ENCODE measurements at places on chromosomes 1 and 21. TPM values are rescaled to one million over a fixed set of nuclear protein-coding genes. Genes with fewer than 3 reads are reported as not detected.

DNA sequence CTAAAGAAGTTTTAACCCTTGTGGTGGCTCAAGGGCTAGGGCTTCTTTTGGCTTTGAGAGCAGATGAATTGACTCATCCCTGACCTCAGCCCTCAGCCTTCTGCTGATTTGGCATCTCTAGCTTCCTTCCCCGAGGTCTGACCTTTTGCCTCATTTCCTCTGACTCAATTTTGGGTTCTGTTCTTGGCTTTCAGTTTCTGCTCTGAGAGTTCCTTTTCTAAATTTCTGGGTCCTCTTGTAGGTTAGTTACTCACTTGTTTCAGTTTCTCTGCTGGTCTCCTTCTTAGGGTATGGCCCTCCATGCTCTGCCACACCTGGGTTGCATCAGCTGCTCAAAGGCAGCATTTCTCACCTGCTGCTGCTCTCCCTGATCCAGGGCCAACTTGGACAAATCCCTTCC is 19.4 kb downstream of the PDE4B start:
- DNase-seq = no peak

- DNase-seq = no peak
These were observed 40.2 kb downstream of the WNT9A start for GRCh38 chr1:227907439-227908015.

The RAB42 gene
- total RNA-seq = not detected

DNA sequence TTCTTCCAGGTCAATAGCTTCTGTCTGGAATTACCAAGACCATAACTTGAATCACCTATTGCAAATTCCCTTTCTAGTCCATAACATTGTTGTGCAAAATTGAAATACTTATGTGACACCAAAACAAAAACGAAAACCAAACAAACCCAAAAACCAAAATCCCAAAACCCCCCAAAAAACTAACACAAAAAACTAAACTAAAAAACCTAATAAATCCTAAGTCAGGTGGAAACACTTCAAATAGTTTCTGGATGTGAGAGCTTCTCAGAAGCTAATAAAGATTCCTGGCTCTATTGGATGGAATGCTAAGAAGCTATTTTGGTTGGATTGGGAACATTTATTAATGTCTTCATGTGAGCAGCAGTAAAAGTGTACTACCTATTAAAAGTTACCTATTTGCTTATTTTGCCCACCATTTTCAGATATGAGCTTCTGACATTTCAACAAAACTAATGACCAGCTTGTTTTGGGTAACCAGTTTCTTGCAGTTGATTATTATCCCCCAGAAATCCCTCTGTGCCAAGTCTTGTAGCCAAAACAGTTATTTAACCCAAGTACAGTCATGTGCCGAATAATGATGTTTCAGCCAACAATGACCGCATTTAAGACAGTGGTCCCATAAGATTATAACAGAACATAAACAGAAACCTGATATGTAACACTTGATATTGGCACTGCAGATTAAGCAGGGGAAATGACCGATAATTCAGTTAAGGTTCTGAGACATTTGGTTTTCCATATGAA is 76.4 kb downstream of the LTN1 start:
- no peak for DNase-seq

GRCh38 chr1:1777950-1778662 is at the start of gene NADK:
TSS of gene NADK (minus strand) at chr1:1778470. CDS start at chr1:1765406, 13,064 bp downstream.
- no peak for DNase-seq

The SH2D5 gene
- not detected for total RNA-seq

GRCh38 chr1:11984576-11984975 is 4.3 kb downstream of the MFN2 start:
- no peak for DNase-seq

The CELA3A gene
- total RNA-seq = not detected

GRCh38 chr21:34911360-34911759 is 137.7 kb downstream of the RUNX1 start:
- DNase-seq = no peak

DNA sequence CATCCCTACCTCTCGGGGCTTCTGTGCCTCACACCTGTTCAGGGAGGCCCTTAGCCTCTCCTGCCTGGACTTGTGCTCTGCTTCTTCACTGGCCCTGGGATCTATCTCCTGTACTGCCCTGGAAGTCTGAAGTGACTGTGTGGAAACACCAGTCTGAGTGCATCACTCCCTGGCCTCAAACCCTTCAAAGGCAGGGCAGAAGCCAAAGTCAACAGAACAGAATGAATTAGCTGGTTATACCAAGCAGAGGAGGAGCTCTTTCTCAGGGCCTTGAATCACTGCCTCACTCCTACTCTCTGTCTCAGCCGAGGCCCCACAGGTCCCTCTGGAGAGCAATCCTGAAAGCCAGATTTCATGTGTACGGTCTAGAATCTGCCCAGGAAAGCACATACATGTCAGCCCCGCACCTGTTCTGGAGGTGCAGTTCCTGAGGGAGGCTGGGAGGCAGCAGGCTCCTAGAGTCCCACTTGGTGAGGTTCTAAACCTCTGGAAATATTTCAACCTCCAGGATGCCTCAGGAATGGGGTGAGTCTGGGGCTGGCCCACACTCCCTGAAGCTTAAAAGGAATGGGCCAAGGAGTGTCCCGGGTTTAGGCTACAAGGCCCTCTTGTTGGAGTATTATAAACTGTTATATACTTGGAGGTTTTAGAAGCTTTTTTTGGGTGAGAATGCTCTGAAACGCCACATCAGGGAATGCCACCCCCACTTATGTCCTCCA is 98.3 kb downstream of the ABCA4 start:
- no peak for DNase-seq

- no peak for DNase-seq
These were observed 328.5 kb upstream of the USP25 start for GRCh38 chr21:15401331-15401730.

DNA sequence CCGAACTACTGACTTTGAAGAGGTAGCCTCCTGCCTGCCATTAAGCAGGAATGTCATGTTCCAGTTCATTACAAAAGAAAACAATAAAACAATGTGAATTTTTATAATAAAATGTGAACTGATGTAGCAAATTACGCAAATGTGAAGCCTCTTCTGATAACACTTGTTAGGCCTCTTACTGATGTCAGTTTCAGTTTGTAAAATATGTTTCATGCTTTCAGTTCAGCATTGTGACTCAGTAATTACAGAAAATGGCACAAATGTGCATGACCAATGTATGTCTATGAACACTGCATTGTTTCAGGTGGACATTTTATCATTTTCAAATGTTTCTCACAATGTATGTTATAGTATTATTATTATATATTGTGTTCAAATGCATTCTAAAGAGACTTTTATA is 159.8 kb upstream of the SGIP1 start:
- no peak for DNase-seq

DNA sequence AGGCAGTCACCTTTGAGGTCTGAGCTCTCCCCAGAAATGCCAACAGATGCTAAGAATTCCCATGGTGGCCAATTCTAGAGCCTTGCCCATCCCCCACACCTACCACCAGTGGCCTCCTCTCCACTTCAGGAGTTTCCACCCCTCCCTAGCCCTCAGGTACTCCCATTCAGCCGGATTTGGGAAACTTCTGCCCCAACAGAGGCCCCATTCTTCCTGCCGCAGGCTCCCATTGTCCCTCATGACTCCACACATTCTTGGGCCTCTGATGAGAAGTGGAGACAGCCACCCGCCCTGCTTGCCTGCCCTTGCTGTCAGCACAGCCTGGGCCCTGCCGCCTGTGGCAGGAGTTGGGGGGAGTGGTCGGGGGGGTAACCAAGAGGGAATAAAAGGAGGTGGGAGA is 4.6 kb downstream of the BLACAT1 start:
- no peak for DNase-seq

GRCh38 chr1:168386492-168386891 is 105.8 kb downstream of the TBX19 start:
- DNase-seq = no peak

- DNase-seq = no peak
These were observed 396 bp downstream of the ATP5PB start for GRCh38 chr1:111449703-111450017.

The URB1 gene
- total RNA-seq = 24.2 TPM

GRCh38 chr1:229344937-229345684 is 2.3 kb upstream of the CCSAP start:
- no peak for DNase-seq
